Activated CD8-positive, alpha-beta T cell treated with anti-CD3 and anti-CD28 coated beads for 36 hours (primary cell): ENCODE measurements at places on chromosomes 3 and 15. TPM values are rescaled to one million over a fixed set of nuclear protein-coding genes. Genes with fewer than 3 reads are reported as not detected.

ABHD17C gene
- 5.6 TPM for total RNA-seq

IGSF10 gene
- not detected for total RNA-seq

CRABP1 gene
- 0.36 TPM for total RNA-seq

ACOX2 gene
- not detected for total RNA-seq

CFAP91 gene
- total RNA-seq = not detected

HTR3E gene
- total RNA-seq = not detected

FOXB1 gene
- total RNA-seq = 0.13 TPM

CCDC80 gene
- total RNA-seq = not detected

SGO1 gene
- total RNA-seq = 26.5 TPM

RBM5 gene
- 103 TPM for total RNA-seq

TARS3 gene
- 8.3 TPM for total RNA-seq
